ENCODE measurements at places on chromosomes 7 and 10.

GRCh38 chr10:120480065-120480600 is 23.1 kb downstream of the PLPP4 start:
- no peak for DNase-seq
- H3K27ac ChIP-seq: no peak overlapping the region
- no peak overlapping the region for H3K4me3 ChIP-seq
- H3K27me3 ChIP-seq: no peaks in the 10 kb centered on the region
- no peaks in the 10 kb centered on the region for H3K36me3 ChIP-seq

DNA sequence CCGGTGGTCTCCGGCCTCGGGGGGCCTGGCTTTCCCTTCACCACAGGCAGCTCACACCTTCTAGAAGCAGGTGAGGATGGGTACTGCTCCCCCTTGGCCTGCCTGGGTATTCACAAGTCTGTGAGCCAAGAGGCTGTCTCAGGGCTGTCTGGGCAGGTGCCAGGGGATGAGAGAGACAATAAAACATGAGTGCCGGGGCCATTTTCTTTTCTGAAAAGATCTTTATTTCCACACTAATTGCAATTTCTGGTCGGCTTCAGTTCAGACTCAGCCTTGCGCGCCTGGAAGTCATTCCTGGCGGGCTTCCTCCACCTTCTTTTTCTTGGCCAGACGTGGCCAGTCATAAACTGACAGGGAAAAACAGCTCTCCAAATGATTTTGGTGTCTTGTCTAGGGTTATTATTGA is 171.2 kb downstream of the ARHGAP12 start:
- no peak overlapping the region for H3K4me3 ChIP-seq
- no peaks in the 10 kb centered on the region for H3K36me3 ChIP-seq
- peak overlapping the region; percentile 29 for H3K27ac ChIP-seq
- DNase-seq: no peak
- H3K4me1 ChIP-seq: peaks cover 51% of the 10 kb centered on the region

DNA sequence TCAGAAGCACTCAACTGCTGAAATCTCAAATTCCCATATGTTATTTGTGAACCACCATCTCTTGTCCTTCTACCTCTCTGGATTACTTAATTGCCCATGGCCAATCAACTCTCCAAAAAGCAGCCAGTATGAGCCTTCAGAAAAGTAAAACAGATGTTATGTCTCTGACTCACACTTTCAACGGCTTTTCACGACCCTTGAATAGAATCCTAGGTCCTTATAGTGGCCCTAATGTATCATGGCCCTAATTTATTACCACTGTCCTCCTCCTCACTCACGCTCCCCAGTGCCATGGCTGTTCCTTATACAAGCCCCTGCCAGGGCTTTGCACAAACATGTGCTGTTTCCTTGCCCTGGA is 20.0 kb downstream of the ZNF438 start:
- H3K27me3 ChIP-seq: no peaks in the 10 kb centered on the region
- H3K4me3 ChIP-seq: no peak overlapping the region
- DNase-seq: no peak
- peak overlapping the region; percentile 20 for H3K27ac ChIP-seq

DNA sequence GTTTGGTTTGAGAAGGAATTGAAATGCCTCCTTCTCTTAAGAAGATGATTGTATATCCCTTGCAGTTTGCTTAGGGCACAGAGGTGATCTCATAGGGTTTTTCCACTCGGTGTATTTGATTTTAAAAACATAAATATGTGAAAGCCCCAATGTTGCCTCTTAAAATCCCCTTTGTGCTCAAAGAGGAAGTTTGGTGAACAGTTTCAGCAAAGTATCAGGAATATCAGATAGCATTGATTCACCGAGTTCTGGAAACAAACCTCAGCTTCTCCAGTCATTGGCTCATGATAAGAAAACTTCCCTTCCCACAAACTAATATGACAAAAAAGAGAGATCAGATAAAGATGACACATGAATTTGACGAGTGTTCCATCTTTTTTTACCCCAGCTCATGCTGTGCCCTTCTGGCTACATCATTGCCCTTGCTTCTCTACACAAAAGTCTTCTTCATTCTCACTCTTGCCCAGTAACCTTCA is 20.1 kb upstream of the SMNDC1 start:
- H3K27ac ChIP-seq: no peak overlapping the region
- H3K36me3 ChIP-seq: no peaks in the 10 kb centered on the region
- H3K4me1 ChIP-seq: no peaks in the 10 kb centered on the region
- DNase-seq: no peak
- no peaks in the 10 kb centered on the region for H3K27me3 ChIP-seq
- no peak overlapping the region for H3K4me3 ChIP-seq

DNA sequence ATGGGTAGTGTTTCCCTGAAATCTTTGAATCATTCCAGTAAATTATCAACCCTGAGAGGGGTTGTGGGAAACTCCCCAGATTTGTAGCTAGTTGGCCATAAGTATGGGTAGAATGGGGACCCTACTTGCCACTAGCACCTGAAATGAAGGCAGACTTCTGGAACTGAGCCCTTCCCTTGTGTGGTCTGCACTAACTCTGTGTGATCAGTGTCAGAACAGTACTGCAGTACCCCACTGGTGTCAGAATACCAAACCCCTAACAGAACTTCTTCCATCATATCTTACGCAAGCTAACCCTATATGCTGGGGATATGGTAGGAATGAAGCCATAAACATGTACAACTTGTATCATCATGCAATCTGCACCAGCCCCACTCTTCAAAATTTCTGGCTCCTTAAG is 50.8 kb downstream of the ABI1 start:
- H3K4me1 ChIP-seq: peaks cover 9% of the 10 kb centered on the region
- DNase-seq: no peak
- no peak overlapping the region for H3K4me3 ChIP-seq
- no peak overlapping the region for H3K27ac ChIP-seq

GRCh38 chr7:151129960-151130591 is 37.4 kb downstream of the GBX1 start:
- no peaks in the 10 kb centered on the region for H3K27me3 ChIP-seq
- no peak for DNase-seq
- no peaks in the 10 kb centered on the region for H3K4me1 ChIP-seq
- H3K4me3 ChIP-seq: no peak overlapping the region
- H3K36me3 ChIP-seq: peaks cover 62% of the 10 kb centered on the region
- H3K27ac ChIP-seq: no peak overlapping the region

- H3K36me3 ChIP-seq: no peaks in the 10 kb centered on the region
- H3K4me3 ChIP-seq: no peak overlapping the region
- DNase-seq: no peak
- peaks cover 6% of the 10 kb centered on the region for H3K4me1 ChIP-seq
- no peaks in the 10 kb centered on the region for H3K27me3 ChIP-seq
- no peak overlapping the region for H3K27ac ChIP-seq
These were observed 190.0 kb downstream of the FAM107B start for GRCh38 chr10:14584661-14585060.

- H3K4me3 ChIP-seq: no peak overlapping the region
- H3K4me1 ChIP-seq: no peaks in the 10 kb centered on the region
- DNase-seq: no peak
- H3K27me3 ChIP-seq: no peaks in the 10 kb centered on the region
- no peaks in the 10 kb centered on the region for H3K36me3 ChIP-seq
These were observed 15.9 kb upstream of the TMEM273 start for GRCh38 chr10:49204119-49204518.

DNA sequence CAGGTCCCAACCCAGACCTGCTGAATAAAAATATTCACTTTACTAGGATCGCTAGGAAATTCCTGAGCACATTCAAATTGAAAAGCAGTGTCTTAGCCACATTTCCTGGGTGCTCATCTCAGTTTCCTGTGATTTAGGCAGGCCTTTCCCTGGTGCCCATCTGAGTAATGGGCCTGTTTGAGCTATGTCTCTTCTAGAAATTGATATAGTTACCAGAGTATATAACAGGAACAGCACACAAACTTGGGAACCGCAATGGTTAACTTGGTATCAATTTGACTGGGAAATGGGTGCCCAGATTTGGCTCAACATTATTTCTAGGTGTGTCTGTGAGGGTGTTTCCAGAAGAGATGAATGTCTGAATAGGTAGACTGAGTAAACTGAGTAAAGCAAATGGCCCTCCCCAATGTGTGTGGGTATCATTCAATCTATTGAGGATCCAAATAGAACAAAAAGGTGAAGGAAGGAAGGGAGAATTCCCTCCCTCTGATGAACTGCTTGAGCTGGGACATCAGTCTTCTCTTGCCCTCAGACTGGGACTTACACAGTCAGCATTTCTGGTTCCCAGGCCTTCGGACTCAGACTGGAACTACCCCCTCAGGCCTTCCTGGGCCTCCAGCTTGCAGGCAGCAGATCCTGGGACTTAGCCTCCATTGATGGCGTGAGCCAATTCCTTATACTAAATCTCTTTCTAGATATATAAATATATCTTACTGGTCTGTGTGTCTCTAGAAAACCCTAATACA is 99.1 kb downstream of the CCDC71L start:
- H3K27ac ChIP-seq: no peak overlapping the region
- peaks cover 3% of the 10 kb centered on the region for H3K27me3 ChIP-seq
- H3K36me3 ChIP-seq: no peaks in the 10 kb centered on the region
- H3K4me1 ChIP-seq: no peaks in the 10 kb centered on the region

DNA sequence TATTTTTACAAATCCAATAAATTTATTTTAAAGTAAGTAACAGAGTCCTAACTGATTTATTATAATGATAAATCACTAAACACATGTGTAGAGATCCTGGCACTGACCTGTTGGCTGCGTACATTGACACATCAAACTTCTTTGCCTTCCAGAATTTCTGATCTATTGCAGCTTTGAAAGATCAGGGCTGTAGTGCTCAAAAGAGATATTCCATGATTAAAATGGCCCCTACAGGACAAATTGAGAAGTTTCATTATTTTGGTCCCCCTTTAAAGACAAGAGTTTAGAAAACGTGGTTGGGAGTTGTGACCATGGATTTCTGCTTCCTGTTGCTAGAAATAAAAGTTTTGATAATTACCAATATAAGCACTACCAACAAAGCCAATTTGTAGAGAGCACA is 87.7 kb upstream of the PDK4 start:
- H3K27me3 ChIP-seq: no peaks in the 10 kb centered on the region
- no peak overlapping the region for H3K4me3 ChIP-seq

- peaks cover 20% of the 10 kb centered on the region for H3K27me3 ChIP-seq
These were observed 1.1 kb downstream of the EPHA1 start for GRCh38 chr7:143407287-143408251.

Data from adrenal gland (tissue), 19 donors.